Epithelial cell of proximal tubule (primary cell): ENCODE measurements at places on chromosomes 12 and 14. TPM values are rescaled to one million over a fixed set of nuclear protein-coding genes. Genes with fewer than 3 reads are reported as not detected.

DNA sequence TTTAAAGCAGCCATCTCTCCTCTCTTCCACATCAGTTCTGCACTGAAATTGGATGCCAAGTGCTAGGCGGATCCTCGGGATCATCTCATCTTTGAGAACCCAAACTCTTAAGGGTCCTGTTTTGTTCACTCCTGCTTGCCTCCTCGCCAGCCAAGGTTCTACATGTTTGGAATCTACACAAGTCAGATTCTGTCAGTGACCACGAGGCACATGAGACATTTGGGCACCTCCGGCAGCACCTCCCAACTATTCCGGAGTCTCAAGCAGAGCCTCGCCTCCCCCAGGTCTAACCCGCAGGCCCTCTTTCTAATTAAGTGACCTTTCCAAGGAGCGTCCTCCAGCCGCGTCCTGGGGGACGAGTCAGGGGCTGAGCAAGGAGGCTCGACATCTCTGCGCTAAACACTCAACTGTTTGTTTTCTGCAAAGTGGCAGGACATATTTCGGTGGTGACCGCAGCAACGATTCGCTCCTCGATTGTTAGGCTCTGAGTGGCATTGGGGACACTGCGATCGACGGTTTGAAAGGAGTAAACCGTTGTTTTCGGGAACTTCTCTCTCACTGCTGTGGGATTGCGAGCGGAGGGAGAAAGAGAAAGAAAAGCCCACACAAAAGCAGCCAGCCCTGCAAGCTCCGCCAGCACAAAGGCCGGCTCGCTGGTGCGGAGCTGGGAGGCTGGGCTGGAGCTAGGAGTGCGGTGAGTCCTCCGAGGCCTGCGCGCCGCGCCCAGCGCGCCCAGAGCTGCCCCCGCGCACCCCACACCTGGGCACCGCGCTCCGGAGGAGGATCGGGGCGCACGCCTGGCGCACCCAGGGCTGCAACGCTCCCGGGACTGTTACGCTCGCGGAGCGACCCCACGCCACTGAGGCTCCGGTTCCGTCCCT is 640 bp downstream of the ARMH4 start:
- DNase-seq: no peak

The HOXC5 gene
- total RNA-seq: 0.80 and 1.2 TPM in 2 replicates

- DNase-seq: no peak
These were observed 5.1 kb upstream of the SPATA7 start for GRCh38 chr14:88380405-88380804.

The CMA1 gene
- not detected in 2 replicates for total RNA-seq

DNA sequence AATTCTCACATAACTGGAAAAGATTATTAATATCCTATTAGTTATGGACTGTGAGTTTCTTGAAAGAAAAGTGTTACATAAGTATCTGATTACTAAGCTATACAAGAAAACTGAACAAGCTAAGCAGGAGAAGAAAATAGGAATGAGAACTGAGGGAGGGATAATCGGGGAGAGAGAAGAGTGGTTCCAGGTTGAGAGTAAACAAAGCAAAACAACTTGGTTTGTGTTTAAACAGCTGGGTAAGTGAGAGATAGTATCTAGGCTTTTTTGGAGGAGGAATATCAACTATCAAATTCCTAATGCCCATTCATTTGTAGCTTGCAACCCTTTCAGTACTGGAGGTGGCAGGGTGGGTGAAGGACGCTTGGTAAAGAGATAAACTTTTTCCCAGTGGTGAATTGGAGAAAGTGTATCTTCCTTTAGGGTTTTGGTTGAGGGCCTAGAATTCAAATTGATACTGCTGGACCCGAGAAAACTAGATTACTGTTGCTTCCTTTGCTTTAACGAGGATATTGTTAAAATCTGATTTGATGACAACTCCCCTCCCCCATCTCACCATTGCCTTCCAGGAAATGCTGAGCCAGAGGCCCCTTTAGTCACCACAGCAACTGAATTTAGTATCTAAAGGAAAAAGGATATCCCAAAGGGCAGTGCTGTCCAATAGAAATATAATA is 2.0 kb upstream of the SLC2A3 start:
- no peak for DNase-seq

DNA sequence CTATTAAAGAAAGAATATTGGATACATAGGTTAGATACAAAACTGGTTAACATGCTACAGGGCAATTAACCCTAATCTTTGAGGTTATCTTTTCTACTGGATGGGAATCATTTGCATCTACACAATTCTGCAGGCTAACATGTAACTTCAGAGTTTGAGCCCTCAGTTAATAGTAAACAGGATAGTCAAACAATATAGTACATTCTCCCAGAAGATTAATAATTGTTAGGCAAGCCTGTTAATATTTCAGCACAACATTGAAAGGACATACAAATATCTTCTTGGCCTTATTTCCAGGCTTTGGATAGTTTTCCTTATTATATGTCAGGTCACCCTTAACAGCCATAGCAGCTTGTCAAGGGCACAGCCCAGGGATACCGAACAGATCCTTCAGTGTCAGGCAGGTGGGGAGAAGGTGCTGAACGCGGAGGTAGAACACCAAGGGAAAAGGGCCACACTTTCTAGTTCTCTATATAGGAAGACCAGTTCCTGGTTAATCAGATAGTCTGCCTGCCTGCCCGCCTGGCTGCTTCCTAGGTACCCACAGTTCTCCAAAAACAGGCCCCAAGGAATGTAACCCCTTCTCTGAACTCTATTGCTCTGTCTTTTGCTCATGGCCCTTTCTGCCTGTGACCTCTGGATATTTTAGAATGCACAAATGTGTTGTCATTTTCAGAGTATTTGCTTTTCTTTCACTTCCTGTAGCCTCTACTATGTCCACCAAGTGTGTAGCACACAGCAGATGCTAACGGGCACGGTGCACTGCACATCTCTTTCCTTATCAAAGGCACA is 256.0 kb downstream of the PCNX1 start:
- DNase-seq: no peak

The EML5 gene
- total RNA-seq: 0.40 and 0.87 TPM in 2 replicates

The TIMM9 gene
- 61.6 and 69.5 TPM in 2 replicates for total RNA-seq

The FZD10 gene
- total RNA-seq: 1.0 and 9.3 TPM in 2 replicates

GRCh38 chr12:115456946-115457689 is 773.1 kb upstream of the TBX3 start:
- DNase-seq: no peak

DNA sequence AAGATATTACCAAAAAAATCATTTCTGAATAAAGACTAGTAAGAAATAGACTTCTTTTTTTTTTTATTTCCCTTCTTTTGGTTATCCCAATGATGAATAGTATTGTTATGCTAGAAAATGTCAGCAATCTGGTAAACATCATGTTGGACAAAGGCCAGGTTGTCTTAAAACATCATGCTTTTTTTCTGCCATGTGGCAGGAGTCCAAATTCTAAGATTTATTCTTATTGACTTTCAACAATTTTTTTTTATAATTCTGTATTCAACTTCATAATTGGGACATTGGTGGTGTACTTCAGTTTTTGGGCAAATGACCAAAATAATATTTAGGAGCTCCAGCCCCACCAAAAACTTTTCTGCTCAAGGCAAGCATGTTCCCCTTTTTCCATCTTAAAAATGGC is 10.5 kb downstream of the DCN start:
- DNase-seq: no peak

DNA sequence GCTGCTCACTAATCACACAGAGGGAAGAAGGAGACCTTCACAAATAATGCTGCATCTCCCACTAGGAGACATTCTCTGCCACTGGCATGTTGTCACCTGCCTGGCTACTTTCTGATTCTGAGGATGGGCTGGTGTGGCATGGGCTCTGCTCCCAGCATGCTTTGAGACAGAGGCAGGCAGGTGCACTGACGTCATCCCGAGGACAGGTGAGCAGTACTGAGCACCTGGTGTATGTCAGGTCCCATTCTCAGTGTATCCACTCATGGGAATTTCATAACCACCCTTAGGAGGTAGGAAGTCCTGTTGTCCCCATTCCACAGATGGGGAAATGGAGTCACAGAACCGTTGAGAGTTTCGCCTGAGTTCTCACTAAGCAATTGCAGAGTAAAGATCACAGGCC is 597.9 kb downstream of the VRK1 start:
- no peak for DNase-seq

GRCh38 chr12:43102546-43103264 is 449.3 kb downstream of the ADAMTS20 start:
- no peak for DNase-seq

- no peak for DNase-seq
These were observed 16.8 kb upstream of the PPM1A start for GRCh38 chr14:60232185-60232584.

- no peak for DNase-seq
These were observed 35.0 kb downstream of the PIK3C2G start for GRCh38 chr12:18296201-18296908.

DNA sequence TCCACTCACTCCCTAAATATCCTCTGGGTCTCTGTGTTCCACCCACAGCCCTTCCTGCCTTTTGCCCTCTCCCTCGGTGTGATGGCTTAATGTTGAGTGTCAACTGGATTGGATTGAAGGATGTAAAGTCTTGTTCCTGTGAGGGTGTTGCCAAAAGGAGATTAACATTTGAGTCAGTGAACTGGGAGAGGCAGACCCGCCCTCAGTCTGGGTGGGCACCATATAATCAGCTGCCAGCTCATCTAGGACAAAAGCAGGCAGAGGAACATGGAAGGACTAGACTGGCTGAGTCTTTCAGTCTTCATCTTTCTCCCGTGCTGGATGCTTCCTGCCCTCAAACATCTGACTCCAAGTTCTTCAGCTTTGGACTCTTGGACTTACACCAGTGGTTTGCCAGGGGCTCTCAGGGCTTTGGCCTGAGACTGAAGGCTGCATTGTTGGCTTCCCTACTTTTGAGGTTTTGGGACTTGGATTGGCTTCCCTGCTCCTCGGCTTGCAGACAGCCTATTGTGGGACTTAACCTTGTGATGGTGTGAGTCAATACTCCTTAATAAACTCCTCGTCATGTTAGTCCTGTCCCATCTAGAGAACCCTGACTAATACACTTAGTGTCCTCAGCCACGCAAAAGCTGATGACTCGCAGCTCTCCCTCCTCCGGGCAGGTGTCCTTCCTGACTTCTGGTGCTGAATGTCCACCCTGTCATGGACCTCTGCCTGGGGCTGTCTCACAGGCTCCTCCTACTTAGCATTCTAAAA is 5.9 kb downstream of the DGLUCY start:
- DNase-seq: peak; percentile 63

GRCh38 chr14:99790978-99791376 is 2.2 kb upstream of the EML1 start:
- DNase-seq: no peak

GRCh38 chr14:69088586-69088985 is 64.3 kb downstream of the DCAF5 start:
- DNase-seq: no peak

- no peak for DNase-seq
These were observed 1.9 kb upstream of the DYNC1H1 start for GRCh38 chr14:101962503-101962874.

GRCh38 chr12:127607146-127607725 is 659.7 kb upstream of the TMEM132C start:
- DNase-seq: no peak

DNA sequence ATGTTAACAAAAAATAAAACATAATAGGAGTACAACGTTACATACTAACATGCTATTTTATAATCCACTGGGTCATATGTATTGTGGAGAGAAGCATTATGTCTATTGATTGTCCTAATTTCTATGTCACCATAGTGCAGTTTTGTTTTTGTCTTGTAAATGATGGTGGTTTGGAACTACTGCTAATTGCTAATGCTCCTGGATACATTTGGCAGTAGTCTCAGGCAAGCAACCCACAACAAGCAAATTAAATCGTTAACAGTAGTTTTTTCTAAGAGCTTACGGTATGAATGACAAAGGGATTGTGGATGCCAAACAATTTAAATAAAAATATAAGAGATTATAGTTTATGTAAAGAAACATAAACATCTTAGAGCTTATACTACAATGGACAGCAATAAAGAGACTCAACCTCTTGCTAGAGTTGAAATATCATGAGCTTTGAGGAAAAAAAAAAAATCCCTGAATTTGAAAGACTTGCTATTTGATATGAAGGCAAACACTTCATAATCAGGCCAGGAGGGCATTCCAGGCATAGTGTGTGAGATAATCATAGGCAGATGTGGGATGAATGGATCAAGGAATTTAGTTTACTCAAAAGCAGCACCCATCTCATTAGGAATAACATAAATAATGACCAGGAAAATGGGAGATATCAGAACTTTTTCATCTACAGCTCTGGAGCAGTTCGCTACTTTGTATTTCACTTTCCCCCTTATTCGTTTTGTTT is 181.3 kb downstream of the CCDC59 start:
- DNase-seq: no peak

DNA sequence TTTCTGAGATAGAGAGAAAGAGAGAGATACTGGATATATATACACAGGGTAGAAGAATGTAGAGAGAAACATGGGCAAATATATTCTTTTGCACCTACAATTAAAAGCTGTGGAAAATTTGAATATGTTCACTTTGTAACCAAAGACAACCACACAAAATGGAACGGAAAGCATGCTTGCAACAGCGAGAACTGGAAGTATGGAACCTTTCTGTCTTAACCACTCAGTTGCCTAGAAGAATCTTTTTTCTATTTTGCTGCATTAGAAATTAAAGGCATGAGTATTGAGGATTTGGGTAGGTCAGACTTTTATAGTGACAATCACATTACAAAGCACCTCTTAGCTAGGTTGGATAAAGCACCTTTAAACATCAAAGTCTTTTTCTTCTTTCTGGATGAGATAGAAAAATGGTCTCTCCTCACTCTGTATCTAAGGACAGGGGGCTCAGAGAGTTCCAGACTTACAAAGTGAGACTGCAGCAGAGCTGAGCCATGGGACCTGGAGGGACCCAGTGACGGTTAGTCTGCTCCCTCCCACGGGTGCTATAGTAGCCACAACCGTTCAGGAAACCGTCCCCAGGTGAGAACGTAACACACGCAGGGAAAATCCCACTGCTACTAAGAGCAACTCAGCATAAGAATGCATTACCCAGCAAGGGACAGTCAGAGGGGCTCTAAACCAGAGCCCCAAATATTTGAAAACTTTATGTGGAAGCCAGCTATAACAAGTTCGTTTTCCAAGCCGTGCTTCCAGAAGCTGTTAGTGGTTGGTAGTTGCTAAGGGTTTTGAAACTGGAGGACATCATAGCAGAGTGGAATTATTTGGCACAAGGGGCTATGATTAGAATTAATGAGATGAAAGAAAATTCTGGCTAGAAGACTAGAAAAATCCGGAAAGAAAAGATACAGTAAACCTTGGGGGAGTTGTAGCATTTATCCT is 97.1 kb downstream of the DAD1 start:
- DNase-seq: no peak

The CLEC7A gene
- not detected in 2 replicates for total RNA-seq

GRCh38 chr12:124125203-124125871 is 152.3 kb downstream of the ZNF664 start:
- peak; percentile 29 for DNase-seq

GRCh38 chr14:56195704-56196103 is 77.5 kb downstream of the PELI2 start:
- no peak for DNase-seq

- DNase-seq: no peak
These were observed 61.6 kb upstream of the GZMB start for GRCh38 chr14:24695265-24696241.

DNA sequence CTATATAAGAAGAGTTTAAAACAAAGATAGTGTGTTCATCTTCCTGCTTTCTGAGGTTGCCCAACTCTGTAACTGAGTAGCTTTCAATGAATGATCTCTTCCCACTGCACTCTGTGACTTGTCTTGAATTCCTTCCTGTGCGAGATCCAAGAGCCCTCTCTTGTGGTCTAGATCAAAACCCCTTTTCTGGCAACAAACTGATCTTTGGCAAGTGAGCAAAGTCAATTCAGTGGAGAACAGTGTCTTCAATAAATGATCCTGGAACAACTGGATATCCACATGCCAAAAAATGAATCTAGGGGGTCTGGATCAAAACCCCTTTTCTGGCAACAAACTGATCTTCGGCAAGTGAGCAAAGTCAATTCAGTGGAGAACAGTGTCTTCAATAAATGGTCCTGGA is 8.5 kb downstream of the CFAP54 start:
- DNase-seq: no peak

GRCh38 chr12:459050-459429 is 699 bp upstream of the B4GALNT3 start:
- DNase-seq: no peak
